ENCODE measurements at places on chromosomes 16 and 17.
A peak's percentile ranks its signal among the peaks of the same experiment; 100 is the strongest.

GRCh38 chr16:24297375-24297774 is 41.2 kb downstream of the CACNG3 start:
- DNase-seq, result no peak

GRCh38 chr17:43636426-43636825 is 25.3 kb downstream of the MEOX1 start:
- DNase-seq, result peak; percentile 89

DNA sequence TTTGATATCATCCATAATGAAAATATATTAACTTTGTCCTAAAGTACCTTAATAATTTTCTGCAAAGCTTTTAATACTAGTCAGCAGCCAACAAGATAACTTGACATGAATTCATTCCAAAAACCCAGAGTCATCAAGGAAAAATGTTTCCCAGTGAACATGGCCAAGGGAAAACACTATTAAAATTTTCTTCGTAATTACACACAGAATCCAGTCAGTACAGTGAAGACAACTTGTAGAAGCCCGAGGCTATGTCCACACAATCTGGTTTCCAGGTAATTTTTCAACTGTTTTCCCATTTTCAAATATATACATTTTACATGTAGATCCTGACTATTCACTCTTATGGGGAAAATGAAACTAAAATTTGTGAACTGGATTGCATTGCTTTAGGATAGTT is 600.9 kb downstream of the CDH8 start:
- DNase-seq, result no peak

GRCh38 chr17:19274893-19275292 is 37.7 kb downstream of the EPN2 start:
- no peak for DNase-seq

GRCh38 chr17:74267987-74268499 is 6.0 kb upstream of the DNAI2 start:
- DNase-seq, result no peak

DNA sequence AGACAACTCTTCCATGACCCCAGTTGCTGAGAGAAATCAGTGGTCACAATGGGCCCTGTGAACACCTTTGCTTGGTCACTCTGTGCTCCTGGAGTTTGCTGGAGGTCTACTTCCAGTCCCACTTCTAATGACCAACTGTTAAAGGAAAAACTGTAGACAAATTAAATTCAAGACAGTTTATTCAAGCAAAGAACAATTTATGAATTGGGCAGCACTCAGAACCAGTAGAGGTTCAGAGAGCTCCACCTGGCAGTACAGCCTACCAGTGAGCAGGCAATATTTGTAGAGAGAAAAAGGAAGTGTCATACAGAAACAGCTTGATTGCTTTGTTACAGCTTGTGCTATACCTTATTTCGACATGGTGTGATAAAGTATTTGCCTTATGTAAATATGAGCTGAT is 116.5 kb downstream of the HS3ST3B1 start:
- no peak for DNase-seq

GRCh38 chr16:78804058-78804735 is 704.7 kb downstream of the WWOX start:
- no peak for DNase-seq

DNA sequence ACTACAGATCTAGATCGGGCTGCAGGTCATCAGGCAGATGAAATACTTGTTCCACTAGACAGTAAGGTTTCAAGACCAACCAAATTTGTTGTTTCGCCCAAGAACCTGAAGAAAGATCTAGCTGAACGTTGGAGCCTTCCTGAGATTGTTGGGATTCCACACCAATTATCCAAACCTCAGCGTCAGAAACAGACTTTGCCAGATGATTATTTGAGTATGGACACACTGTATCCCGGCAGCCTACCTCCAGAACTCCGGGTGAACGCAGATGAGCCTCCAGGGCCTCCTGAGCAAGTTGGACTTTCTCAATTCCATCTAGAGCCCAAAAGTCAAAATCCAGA is 14.4 kb downstream of the LRRC37B start:
- DNase-seq, result no peak

DNA sequence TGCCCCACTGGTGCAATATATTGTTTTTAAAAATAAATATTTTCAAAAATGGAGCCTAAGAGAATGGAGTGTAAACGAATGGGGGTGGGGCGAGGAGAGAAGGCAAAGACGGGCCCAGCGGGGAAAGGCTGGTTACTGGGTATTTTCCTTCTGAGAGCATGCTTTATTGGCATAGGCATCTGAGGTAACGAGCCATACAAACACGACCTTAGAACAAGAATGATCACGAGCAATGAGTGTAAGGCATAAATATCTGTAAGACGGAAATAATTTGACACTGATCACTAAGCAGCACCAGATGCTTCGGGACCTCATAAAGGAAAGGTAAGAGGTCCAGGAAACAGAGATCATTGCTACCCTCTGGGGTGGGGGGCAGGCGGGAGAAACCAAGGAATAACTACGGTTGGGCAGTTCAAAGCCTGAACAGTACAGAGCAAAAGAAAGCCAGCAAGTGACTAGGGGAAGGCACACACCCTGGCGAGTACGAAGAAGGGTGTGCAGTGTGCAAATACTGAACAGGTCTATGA is 959 bp downstream of the SSH2 start:
- peak; percentile 60 for DNase-seq

GRCh38 chr16:11187522-11188023 is 68.4 kb downstream of the SOCS1 start:
- DNase-seq, result no peak

GRCh38 chr17:57999496-58000017 is 7.5 kb downstream of the SRSF1 start:
- no peak for DNase-seq

- peak; percentile 79 for DNase-seq
Measured at GRCh38 chr16:29848420-29849297, 14.4 kb downstream of the CDIPT start.

GRCh38 chr16:14069818-14070217 is 1.3 kb upstream of the MRTFB start:
- DNase-seq, result no peak

Data from SJCRH30 (cell line).